Mesenteric fat pad (tissue), 1 donor: ENCODE measurements at places on chromosomes 3 and 15. TPM values are rescaled to one million over a fixed set of nuclear protein-coding genes. Genes with fewer than 3 reads are reported as not detected.

Gene BUB1B
- 0.39 TPM for total RNA-seq

Gene CHL1
- 36.4 TPM for total RNA-seq

Gene P3H2
- total RNA-seq, result 3.3 TPM

Gene TRPM1
- 0.93 TPM for total RNA-seq

Gene SERPINI1
- 2.2 TPM for total RNA-seq

Gene TM4SF1
- 87.8 TPM for total RNA-seq

Gene LNP1
- 1.3 TPM for total RNA-seq

Gene SLCO2A1
- total RNA-seq, result 40.1 TPM

Gene CD200
- total RNA-seq, result 6.0 TPM

Gene GPR62
- total RNA-seq, result not detected

Gene AEN
- total RNA-seq, result 23.3 TPM

Gene ITIH1
- total RNA-seq, result not detected

DNA sequence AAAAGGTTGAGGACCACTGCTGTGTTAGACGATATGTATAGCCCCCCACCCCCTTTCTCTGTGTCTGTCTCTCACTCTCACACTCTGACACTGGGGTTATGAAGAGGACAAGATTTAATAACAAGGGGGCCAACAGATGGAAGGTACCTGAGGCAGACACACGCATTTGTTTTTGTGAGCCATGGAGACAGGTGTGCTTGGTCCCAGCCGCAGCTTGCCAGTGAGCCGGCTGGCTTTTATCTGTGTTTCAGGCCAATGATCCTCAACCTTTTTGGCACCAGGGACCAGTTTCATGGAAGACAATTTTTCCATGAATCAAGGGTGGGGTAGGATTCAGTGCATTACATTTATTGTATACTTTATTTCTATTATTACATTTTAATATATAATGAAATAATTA is 394.9 kb upstream of the RGMA start:
- no peak for DNase-seq

DNA sequence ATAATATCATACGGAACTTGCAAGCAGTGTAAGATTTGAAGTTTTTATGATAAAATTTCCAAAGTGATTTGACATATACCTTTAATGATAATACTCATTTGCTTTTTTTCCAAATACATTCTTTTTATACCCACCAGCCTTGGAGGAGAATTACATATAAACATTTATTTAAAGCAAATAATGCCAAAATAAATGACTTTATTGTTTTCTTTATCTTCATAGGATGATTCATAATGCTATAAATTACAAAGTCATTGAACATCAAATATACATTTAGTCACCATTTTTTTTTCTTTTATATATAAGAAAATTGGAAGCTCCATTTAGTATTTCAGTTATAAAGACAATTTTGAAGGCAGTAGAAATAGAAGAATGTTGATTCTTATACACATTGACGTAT is 450.9 kb downstream of the NAALADL2 start:
- no peak for DNase-seq

DNA sequence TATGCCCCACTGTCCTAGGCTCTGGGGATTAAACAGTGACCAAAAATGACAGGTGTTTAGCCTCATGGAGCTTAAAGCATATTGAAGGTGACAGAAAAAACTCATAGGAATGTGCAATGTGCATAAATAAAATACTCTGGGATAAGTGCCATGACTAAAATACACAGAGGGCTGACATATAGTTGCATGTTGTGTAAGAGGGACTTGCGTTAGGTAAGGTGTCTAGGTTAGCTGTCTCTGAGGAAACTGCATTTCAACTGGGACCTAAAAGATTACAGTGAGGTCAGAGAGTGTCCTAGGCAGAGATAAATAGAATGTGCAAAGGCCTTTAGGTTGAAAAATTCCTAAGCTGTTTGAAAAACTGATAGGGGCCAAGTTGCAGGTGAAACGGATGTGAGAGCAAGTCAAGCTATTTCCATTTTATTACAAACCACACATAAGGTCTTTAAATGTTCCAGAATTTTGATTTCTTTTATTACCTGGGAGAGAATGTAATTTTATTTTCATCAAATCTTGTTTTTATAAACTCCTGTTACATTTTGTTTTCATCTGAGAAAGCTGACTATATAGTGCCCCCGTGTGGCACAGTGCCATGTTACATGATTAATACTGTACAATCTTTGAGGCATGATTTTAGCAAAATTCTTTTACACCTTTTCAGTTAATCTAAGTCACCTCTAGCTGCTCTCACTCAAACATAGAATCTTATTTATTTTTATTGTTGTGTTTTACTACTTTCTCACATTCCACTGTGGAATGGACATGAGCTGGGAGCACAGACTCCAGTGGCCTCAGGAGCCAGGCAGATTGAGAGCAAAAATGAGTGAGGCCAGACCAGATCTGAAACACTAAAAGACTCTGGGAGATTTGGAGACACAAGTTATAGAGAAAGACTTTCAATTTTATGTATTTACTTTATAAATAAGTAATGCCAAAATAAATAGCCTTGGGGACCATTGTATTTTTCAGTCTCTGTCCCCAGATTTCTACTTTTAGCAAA is 259.6 kb upstream of the ZNF717 start:
- DNase-seq, result no peak

GRCh38 chr3:49523756-49524747 is 30.2 kb upstream of the BSN start:
- DNase-seq, result no peak

DNA sequence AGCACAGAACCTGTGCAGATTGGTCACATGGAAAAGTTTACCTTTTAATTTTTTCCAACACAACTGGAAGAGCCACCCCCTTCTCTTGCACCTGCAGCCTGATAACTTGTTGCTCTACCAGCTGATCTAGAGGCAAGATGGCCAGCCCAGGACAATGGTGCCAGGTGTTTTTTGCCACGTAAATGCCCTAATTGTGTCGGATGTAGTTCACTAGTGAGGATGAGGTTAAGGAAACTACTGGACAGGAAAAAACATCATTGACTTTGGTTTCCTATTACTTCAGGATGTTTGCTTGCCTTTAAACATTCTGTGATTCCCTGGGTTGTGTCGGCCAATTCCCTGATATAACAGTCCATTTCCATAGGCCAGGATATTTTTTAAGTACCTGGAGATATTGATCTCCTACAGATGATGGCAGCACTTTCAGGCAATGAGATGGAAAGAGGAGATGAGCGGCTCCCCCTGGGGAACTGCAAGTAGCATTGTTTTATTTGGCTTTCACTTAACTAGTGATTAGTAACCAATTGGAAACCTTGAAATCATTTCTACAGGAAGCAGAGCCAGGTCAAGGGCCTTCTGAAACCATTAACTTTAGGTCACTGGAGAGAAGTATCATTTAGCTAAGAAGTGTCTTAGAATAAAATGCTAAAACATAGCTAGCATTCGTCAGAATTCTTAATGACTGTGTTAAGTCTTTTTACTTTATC is 72.5 kb downstream of the OSBPL10 start:
- DNase-seq, result no peak

DNA sequence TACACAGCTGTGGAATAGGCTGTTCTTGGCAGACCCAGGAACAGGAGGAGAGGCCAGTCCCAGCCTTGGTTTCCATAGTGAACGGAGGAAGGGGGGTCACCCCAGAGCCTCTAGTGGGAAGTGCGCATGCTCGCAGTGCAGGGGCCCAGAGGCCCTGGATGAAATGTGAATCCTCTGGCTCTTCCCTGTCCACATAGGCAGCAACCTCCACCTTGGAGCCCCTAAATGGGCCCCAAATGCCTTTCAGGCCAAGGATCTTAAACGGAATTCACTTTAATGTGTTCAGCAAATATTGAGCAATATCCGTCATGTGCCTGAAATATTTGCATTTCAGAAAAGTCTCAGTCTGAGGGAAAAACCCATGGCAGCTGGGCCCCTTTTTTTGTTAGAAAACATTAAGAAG is 3.3 kb upstream of the NDN start:
- DNase-seq, result no peak

GRCh38 chr3:182142928-182143327 is 431.2 kb downstream of the SOX2 start:
- no peak for DNase-seq

- no peak for DNase-seq
Observed at GRCh38 chr3:179972881-179973423, 63.8 kb downstream of the PEX5L start.

GRCh38 chr3:123140550-123140949 is 61.2 kb upstream of the SEC22A start:
- DNase-seq, result no peak

DNA sequence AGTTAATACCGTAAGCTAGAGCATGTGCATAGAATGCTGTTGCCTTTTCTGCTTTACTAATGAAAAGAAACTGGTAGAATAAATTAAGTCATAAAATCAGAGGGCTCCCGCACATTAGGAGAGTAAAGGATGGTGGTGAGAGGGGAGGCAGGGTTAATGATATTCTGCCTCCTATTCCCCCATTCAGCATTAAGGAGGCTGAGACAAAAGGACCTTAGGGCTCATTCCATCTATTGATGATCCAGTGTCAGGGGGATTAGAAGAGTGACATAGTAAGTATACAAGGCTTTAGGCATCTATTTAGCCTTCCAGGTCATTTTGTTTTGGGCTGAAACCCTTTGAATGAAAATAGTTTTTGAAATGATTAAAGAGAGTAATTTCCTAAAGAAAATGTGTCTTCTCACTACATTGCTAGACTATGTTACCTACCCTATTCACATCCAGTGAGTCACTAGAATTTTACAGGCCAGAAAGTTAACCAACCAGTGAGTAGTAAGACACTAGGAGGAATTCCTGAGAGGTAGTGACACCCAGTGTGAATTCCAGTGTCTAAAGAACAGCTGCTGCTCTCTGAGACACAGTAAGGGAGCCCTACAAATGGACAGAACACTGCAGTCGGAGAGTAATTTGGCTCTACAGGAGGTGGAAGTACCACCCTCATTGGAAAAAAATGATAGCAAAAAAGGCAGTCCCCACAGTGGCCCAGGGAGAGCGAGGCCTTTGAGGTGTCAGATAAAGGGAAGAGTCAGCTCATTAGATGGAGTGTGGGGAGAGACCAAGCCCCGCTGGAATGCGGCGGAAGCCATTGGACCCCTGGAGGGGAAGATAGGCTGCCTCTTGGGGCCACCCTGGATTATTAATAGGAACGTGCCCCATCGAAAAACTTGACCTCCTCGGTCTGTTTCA is 67.6 kb downstream of the TUSC7 start:
- DNase-seq, result no peak

GRCh38 chr3:87268646-87269211 is 7.7 kb downstream of the POU1F1 start:
- no peak for DNase-seq

GRCh38 chr3:149466192-149466591 is 8.3 kb upstream of the TM4SF4 start:
- DNase-seq, result no peak

GRCh38 chr15:88393719-88394519 is 73.3 kb downstream of the MRPL46 start:
- DNase-seq, result no peak

GRCh38 chr3:193641440-193641775 is 48.4 kb downstream of the OPA1 start:
- no peak for DNase-seq

- no peak for DNase-seq
Observed at GRCh38 chr3:186638259-186638658, 1.9 kb upstream of the FETUB start.

GRCh38 chr15:70777170-70777926 is 14.0 kb upstream of the UACA start:
- DNase-seq, result no peak

DNA sequence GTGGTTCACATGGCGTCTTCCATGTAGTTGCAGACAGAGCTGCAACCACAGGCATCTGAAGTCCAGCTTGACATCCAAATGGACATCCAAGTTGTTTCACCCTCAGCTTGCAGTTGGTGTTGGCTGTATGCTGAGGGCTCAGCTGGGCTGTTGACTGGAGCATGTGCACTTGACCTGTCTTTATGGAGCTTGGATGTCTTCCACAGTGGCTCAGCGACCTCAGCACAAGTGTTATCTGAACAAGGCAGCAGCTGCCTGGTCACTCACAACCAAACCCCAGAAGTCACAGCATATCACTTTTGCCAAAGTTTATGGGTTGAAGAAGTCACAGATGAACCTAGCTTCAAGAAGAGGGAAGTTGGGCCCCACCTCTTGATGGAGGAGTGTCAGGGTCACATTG is 92.9 kb downstream of the TPRA1 start:
- no peak for DNase-seq

- no peak for DNase-seq
Observed at GRCh38 chr15:99213187-99213811, 36.1 kb downstream of the TTC23 start.

DNA sequence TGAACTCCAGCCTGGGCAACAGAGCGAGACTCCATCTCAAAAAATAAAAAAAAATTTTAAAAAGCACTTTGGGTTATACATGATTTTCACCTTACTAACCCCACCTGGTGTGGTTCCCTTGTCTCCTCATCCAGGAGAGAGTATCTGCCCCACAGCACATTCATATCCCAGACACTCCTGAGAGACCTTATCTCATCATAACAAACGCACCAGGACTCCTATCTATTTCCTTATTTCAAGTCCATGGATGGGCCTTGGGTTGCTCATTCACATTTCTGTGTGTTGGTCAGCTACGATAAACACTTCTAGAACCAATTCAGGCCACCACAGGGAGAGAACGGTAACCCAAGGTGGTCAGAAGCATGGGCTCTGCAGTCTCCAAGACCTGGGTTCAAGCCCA is 88.6 kb upstream of the SPATA12 start:
- DNase-seq, result no peak

DNA sequence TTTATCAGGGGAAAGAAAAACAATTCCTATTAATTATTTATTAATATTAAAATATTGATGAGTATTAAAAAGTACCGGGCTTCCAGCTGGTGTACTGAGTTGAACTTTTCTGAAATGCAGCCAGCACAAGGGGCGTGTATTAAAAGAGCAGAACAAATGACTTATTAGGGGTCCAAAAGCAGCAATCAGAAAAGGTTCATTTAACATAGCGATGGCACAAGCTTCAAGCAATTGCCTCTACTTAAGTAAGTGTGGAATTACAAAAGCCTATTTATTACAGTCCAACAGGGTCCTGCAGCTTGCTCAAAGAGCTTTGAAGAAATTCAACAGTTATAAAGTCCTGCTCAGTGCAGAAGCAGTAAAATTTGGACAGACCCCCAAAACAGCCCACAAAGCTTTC is 285.6 kb downstream of the EPHA3 start:
- no peak for DNase-seq

DNA sequence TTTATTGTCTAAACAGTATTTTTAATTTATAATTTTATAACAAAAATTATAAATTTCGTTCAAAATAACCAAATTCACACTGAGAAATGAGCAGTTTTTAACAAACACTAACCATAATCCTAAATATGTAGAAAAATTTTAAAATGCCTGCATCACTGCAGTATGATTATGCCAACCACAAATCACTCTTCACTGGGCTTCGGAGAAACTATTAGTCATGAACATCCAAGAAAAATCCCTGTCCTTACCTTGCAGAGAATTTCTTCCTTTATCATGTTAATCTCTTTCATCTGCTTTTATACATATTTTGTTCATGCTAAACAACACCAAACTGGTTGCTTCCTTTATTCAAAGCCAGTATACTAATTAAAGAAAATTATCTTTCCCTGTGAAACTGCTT is 511.0 kb upstream of the ALCAM start:
- no peak for DNase-seq

- no peak for DNase-seq
Observed at GRCh38 chr3:190307164-190307545, 15.1 kb downstream of the CLDN1 start.

- DNase-seq, result no peak
Observed at GRCh38 chr15:75982468-75982867, 29.8 kb downstream of the NRG4 start.

- no peak for DNase-seq
Observed at GRCh38 chr3:12425850-12426579, 58.3 kb upstream of the TSEN2 start.
